ENCODE measurements at places on chromosomes 4 and X. TPM values are rescaled to one million over a fixed set of nuclear protein-coding genes. Genes with fewer than 3 reads are reported as not detected.

DNA sequence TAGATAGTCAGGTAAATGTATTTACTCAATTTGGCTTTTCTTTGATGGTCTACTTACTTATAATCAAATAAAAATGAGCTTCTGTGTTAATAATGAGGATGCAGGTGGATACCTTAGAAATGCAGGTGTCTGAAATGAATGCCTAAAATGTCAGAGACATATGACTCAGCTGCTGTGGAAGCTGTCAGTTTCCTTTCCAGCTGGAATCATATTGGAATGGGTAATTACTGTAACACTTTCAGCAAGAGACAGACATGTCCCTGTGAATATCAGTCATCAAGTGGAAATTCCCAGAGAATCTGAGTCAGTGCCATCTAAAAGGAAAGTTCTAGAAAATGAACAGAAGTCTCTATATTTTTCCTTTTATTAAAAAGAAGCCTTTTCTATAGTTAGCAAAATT, 783.0 kb upstream of the AADAT start:
- no peaks in the 10 kb centered on the region for H3K36me3 ChIP-seq
- DNase-seq, result no peak

DNA sequence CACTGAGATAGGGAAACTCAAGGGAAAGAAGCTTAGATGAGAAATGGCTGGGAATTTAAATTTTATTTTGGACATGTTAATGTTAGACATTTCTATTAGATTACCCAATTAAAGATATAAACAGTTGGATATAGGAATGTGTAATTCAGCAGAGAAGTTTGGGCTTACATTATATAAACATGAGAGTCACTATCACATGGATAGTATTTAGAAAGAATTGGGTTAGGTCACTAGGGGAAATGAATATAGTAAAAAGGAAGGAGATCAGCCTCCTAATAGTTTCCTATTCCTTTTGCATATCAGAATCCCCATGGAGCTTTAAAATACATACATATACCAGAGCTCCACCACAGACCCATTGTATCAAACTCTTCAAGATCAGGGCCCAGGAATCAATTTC, 19.6 kb upstream of the CXCL5 start:
- H3K27ac ChIP-seq, result no peak overlapping the region
- H3K4me1 ChIP-seq, result peaks cover 23% of the 10 kb centered on the region
- peaks cover 2% of the 10 kb centered on the region for H3K36me3 ChIP-seq
- no peak overlapping the region for H3K4me3 ChIP-seq
- DNase-seq, result no peak

GRCh38 chr4:87521757-87522374, 7.3 kb downstream of the SPARCL1 start:
- H3K27ac ChIP-seq, result no peak overlapping the region
- DNase-seq, result no peak
- H3K27me3 ChIP-seq, result peaks cover 7% of the 10 kb centered on the region
- peaks cover 1% of the 10 kb centered on the region for H3K36me3 ChIP-seq
- no peaks in the 10 kb centered on the region for H3K4me1 ChIP-seq

The C1QTNF7 gene
- total RNA-seq, result not detected

Data from activated CD8-positive, alpha-beta memory T cell treated with anti-CD3 and anti-CD28 coated beads, Interleukin-2, amount 10 ng/mL, durations not matched to agents 7 days and 5 days (primary cell).